ENCODE measurements at places on chromosomes 4 and X.

GRCh38 chrX:36957425-36958328 lies 50.5 kb upstream of the FAM47C start:
- no peak for DNase-seq

- DNase-seq: no peak
Measured at GRCh38 chrX:39764441-39764914, 333.3 kb downstream of the BCOR start.

DNA sequence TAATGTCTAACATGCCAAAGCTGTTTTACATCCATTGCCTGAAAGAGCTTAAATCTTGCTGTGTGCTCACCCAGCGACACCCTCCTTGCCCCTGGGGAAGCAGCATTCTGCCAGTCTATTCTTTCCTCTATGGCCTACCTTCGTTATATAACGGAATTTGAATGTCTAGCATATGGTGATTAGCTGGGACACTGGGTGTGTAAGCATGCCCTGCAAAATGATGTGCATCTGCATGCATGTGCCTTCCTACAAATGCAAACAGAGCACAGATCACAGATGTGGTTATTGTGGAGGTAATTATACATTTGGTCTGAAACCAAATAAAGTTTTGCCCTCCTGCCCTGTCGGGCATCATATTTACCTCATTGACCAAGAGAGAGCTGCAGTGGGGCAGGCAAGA lies 90.8 kb downstream of the NHS start:
- DNase-seq: no peak

- peak; percentile 26 for DNase-seq
Measured at GRCh38 chr4:102761296-102761701, 531 bp upstream of the MANBA start.
